Mucosa of descending colon (tissue), 3 donors: ENCODE measurements at places on chromosomes 3 and 15.

DNA sequence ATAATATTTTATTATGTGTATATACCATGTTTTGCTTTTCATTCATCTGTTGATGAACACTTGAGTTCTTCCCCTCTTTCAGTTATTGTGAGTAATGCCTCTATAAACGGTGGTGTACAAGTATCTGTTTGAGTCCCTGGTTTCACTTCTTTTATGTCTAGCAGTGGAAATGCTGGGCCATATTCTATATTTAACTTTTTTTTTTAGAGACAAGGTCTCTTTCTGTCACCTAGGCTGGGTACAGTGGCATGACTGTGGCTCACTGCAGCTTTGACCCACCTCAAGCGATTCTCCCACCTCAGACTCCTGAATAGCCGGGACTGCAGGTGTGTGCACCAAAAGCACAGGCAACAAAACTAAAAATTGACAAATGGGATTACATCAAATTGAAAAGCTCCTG is 19.9 kb downstream of the GOLM2 start:
- no peak for DNase-seq

- peak; percentile 61 for DNase-seq
Observed at GRCh38 chr3:187150599-187150998, 11.3 kb upstream of the RPL39L start.

GRCh38 chr15:47466357-47466756 is 250.9 kb upstream of the SEMA6D start:
- no peak for DNase-seq

GRCh38 chr3:14521611-14522010 is 18.5 kb downstream of the GRIP2 start:
- no peak for DNase-seq

- no peak for DNase-seq
Observed at GRCh38 chr3:112699436-112699978, 58.6 kb upstream of the CCDC80 start.

DNA sequence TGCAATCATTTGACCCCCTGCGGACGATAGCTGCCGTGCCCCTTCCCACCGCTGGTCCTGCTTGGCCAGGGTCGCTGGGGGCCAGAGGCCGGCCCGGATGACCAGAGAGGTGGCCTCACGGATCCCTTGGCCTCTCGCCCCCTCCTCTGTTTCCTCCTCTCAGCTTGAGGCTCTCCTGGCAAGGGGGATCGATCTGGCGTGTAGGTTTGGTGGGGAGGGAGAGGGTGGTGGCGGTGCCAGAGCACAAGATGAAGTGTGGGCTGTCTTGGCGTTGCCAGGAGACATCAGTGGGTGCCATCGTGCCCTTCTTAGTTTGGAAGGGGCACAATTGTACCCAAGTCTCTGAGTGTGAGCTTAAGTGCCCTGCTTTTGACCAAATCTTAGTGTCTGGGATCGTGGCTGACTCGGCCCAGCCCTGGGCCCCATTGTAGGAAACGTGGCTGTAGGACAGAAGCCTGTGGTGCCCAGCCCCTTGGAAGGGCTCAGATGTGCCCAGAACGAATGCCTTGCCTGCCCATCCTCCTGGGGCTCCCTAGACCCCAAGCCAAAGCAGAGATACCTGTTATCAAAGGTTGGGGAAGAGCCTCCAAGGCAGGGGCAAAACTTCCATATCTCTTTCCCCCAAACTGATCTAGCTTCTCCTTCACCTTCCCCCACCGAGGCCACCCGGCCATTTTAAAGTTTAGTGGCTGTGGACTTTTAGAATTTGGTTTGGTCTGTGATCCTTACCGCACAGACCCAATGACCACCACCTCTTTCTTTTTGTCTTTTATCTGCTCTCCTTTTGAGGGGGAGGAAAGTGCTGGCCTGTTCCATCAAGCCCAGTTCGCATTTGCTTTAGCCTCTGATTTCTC is 14.4 kb downstream of the NR2F2 start:
- no peak for DNase-seq

DNA sequence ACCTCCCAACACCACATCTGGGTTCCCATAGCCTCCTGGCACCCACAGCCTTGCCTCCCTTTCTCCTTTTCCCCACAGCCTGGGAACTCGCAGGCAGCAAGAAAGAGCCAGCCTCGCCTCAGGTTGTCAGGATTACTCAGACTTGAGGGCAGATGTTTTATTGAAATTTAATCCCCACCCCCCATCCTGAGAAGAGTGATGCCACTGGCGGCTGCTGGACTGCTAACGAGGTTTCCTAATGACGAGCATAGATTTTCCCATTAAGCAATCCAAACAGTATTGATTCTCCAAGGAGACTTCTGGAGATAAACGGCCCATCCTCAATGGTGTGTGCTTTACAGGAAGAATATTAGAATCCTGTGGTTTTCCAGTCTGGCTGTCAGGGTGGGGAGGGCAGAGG is 13.7 kb downstream of the SHF start:
- no peak for DNase-seq

- no peak for DNase-seq
Observed at GRCh38 chr3:197956626-197956988, 3.4 kb upstream of the LMLN start.

DNA sequence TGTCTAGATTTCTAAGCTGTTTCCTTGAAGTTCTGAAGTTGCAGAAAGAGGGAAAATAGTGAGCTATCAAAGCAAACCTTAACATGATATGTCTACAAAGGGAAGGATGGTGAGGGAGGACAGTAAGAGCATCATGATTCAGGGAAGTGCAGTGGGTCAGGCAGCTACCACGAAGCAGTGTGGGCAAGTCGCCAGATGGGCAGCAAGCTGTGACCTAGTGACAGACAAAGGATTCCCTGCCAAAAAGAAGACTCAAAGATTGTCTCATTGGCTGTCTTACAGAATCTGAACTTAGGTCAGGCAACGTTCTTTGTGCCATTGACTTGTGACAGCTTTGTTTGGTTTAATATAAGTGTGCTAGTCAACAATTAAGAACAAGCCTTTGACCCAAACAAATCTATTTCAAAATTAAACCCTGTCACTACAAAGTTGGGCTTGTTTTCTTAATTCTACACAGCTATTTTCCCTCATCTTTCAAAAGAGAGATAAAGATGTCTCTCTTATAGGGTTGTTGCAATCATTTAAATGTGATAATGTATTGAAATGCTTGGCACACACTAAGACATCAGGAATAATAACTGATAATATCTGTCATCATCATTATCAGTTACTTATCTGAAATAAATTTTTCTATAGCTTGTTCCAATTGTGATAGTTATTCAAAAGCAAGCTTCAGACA is 153.3 kb downstream of the ECT2 start:
- DNase-seq, result no peak

- DNase-seq, result no peak
Observed at GRCh38 chr15:36941798-36942197, 158.6 kb downstream of the MEIS2 start.

DNA sequence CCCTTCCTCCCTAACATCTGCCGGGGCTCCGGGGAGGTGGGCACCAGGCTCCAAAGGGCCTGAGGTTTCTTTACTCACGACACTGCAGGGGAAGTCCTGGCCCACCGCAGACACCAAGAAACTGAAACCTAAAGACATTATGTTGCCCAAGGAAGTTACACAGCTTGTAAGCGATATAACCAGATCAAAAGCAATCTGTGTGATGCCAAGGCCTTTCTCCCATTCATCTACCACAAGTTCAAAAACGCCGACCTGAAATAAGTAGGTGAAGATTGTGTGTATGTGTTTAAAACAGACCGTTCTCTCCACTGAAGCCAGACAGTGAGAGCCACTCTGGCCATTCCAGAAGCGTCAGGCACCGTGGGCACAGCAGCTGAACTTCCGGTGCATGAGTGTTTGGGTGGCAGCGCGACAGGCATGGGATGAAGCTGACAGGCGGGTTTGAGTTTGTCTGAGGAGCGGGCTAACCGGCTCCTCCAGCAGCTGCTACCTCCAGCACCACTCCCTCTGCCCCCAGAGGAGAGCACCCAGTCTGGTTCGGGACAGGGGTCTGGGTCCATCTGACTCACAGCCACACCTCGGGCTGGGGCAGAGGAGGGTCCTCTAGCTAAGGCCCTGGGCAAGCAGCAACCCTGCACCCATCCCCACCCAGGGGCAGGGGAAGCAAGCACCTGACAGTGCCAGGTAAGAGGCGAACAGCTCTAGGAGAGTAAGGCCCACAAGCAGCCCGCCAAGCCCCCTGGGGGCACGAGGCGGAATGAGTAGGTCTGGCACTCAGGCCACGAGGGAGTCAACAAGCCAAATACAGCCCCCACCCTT is 1.3 kb downstream of the TNK2 start:
- DNase-seq, result peak; percentile 67

GRCh38 chr15:70195171-70195570 is 97.5 kb upstream of the TLE3 start:
- DNase-seq, result no peak

GRCh38 chr15:54638666-54639065 is 558.1 kb downstream of the RSL24D1 start:
- DNase-seq, result no peak

- DNase-seq, result no peak
Observed at GRCh38 chr3:148173851-148174250, 523.9 kb upstream of the AGTR1 start.

- DNase-seq, result no peak
Observed at GRCh38 chr3:36557021-36557707, 176.9 kb downstream of the STAC start.
